ENCODE measurements at places on chromosomes 3 and 15.

DNA sequence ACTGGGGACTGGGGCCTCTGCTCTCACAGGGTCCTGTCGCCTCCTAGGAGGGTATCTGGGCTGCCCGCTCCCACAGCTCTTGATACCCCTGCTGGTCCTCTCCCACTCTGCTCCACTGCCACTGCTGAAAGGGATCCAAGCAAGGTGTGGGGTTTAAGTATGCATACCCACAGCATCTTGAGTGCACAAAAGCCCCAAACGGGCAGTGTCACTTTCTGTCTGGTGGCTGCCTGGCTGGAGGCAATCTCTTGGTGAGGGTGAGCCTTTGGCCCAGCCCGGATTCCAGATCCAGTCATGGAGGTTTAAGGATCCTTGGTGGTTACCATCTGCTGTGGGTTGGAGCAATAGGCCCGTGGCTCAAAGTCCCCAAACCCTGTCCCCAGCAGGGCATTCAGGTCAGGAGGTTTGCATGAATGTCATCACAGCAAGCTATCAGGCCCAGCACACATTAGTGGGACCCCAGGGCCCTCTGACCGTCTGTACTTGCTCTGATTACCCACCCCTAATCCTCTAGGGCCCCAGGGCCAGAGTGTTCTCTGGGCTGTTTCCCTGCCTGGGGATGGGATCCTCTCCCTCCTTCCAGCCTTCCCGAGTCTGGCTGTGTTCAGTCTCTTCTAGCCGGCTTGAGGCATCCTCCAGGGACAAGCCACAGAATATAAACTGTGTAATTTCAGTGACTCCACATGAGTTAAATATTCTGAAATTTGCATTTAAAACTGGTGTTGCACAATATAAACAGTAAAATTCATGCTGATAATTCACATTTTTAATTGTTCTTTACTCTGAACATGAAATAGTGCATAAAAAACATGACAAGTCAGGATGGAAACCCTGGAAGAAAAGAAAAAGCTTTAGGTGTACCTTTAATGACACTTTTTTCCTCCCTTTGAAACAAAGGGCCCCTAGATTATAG is 4.9 kb upstream of the TJP1 start:
- no peak for DNase-seq

GRCh38 chr15:28962851-28963710 is 77.3 kb downstream of the APBA2 start:
- no peak for DNase-seq

GRCh38 chr3:123078101-123078500 is 11.3 kb downstream of the PDIA5 start:
- DNase-seq = no peak

DNA sequence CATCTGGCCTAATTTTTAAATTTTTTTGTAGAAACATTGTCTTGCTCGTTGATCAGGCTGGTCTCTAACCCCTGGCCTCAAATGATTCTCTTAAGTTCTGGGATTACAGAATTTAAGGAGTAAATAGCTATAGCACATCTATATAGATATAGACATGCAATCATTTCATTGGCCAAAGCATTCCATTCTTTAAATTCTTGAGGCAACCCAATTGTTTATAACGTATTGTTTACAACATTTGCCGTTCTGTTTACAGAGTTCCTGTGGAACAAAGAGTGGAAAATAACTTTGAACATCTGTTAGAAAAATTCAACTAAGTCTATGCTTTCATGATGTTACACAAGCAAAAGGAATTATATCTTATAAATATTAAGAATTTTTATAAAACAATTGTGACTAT is 205.2 kb upstream of the ROBO2 start:
- no peak for DNase-seq

DNA sequence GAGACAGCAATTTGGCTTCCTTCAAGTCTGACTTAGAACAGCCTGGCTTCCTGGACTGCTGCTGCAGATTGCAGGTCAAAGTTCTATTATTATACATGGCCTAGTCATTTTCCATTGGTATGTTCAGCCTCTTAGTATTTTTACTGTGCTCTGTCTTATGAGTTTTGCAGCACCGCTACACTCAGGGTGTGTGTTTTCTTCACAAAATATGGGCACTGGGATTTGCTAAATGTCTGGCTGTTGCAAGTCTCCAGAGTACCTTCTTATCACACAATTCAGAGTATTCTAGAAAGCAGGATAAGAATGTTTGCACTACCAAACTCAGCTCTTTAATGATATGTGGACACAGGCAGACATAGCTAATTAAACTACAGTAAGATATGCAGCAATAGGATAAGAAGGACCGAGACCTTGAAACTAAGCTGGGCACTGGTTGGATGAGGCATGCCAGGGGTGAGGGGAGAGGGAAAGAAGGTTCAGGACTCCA is 203.0 kb upstream of the PDZRN3 start:
- no peak for DNase-seq

- DNase-seq = peak; percentile 87
Measured at GRCh38 chr3:126654571-126655383, at the start of gene TXNRD3. TSS of gene TXNRD3 (minus strand) at chr3:126655124.

GRCh38 chr3:69882560-69882959 is 117.0 kb upstream of the SAMMSON start:
- no peak for DNase-seq

GRCh38 chr3:140521751-140522445 is 156.0 kb upstream of the TRIM42 start:
- DNase-seq = no peak

- no peak for DNase-seq
Measured at GRCh38 chr3:56845505-56845904, 43.8 kb upstream of the ARHGEF3 start.

DNA sequence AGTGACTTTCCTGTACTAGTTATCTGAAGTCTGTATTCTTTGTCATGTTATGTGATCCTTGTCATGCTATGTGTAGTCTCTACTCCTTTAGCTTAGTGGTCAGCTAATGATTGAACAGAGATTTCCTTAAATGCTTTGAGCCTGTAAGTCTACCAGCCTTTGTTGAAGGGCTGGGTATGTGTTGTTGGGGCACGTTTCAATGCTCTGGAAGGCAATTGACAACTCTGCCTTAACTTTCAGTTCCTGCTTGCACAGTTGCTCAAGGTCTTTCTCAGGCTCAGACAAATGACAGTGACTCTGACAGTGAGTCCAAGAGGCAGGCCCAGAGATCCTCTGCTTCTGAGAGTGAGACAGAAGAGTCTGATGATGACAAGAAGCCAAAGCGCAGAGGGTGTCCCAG is 89.3 kb downstream of the CHD2 start:
- no peak for DNase-seq

DNA sequence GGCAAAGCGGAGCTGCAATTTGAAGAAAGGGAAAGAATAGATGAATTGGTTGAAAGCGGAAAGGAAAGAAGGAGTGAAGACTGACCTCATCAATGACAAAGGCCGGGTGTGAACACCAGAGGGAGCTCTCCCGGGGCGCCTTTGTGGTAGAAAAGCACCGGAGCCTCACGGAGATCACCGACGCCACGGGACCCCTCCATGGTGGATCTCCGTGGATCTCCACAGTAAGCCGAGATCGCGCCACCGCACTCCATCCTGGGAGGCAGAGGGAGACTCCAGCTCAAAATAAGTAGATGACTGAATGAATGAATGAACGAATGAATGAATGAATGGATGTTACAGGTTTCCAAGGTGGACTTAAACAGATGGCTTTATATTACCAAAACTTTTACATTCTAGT is 25.0 kb downstream of the GPR160 start:
- DNase-seq = no peak

GRCh38 chr3:153210660-153211059 is 48.6 kb downstream of the RAP2B start:
- DNase-seq = no peak

- no peak for DNase-seq
Measured at GRCh38 chr3:73499787-73500186, 125.0 kb downstream of the PDZRN3 start.

GRCh38 chr3:126998728-126999127 is 15.8 kb downstream of the PLXNA1 start:
- no peak for DNase-seq

DNA sequence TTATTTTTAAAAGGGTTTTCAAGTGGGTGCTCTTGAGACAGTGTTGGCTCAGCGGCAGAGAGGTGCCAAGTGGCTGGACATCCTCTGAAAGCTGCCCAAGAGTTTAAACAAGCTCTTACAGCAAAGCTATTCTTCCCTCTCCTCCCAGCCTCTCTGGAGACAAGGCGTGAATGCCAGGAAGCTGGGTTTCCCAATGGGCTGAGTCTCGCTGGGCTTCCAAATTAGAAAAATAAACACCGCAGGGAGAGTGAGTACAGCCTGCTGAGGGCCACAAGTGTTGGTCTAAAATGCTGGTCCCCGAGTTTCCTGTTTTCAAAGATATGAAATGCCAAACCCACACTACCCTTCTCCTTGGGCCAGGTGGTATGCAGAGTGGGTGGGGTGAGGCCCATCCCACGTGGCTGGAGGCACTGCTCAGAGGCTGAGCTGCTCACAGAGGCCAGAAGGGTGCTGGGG is 36.4 kb downstream of the ZDHHC3 start:
- no peak for DNase-seq

GRCh38 chr3:171551296-171551695 is 91.1 kb upstream of the TNIK start:
- no peak for DNase-seq

- DNase-seq = no peak
Measured at GRCh38 chr3:160478338-160478737, 28.8 kb upstream of the TRIM59 start.

- no peak for DNase-seq
Measured at GRCh38 chr3:98906230-98906629, 4.7 kb upstream of the DCBLD2 start.

GRCh38 chr3:45552031-45552793 is 42.3 kb upstream of the LIMD1 start:
- DNase-seq = no peak

DNA sequence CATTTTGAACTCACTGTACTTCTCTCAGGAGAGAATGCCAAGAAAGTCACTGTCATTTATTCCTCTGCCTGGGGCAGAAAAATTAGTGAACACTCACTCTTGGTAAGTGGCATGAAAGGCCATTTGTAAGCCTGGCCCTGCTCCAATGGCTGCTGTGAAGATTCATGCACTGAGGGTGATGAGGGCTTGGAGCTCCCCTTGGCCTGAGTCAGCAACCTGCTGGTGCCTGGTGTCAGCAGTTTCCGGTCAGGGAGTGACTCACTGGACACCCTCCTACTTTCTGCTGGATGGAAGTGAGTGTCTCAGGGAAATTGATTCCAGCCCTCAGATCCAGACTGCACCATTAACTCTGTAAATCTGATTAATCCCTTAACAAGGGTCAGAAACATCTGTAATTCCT is 37.6 kb downstream of the TRA2B start:
- DNase-seq = no peak

DNA sequence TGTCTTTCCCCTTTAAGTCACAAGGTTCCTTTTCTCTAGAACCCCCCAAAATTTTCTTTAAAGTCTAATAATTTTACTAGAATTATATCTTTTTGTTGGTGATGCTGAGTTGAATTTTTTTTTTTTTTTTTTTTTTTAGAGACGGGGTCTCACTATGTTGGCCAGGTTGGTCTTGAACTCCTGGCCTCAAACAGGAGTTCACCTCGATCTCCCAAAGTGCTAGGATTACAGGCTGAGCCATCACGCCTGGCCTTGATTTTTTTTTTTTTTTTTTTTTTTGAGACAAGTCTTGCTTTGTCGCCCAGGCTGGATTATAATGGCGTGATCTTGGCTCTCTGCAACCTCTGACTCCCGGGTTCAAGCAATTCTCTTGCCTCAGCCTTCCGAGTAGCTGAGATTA is 12.2 kb downstream of the SEC13 start:
- no peak for DNase-seq

DNA sequence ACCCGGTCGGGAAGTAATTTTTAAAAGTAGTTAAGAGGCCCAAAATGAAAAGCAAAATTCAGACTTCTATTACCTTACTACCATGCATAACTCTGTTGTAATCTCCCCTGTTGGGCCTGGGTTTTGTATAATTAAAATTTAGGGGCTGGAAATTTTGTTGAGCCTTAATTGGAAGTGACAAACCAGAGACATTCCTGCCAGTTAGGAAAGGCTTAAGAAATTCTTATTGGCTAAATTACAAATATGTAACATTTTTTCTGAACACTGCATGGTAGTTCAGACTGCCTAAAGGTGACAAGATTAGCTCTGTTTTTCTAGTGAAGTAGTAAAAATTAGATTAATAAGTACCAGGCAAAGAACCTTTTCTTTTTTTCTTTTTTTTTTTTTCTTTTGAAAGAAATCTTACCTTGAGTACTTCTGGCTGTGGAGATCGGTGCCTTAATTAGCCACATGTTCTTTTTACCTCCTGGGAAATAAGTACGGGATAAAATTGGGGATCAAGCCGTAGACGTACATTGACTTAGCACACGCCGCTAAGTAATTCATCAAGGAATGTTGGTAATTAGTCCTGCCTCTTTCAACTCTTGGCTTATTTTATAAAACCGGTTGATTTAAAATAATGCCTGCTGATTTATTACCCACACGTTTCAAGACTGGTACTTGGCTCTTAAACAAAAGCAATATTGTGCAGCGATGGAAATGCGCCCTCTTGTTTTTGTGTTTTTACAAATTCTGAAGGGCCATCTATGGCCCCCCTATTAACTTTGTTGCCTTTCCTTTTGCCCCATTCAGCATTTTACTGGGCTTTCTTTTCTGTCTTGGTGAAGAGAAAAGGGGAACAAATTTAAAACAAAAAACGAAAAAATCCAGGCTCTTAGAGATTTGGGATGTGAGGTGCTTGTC is 111.2 kb upstream of the SAMMSON start:
- DNase-seq = no peak

GRCh38 chr3:107432646-107433045 is 55.4 kb downstream of the CCDC54 start:
- no peak for DNase-seq

- DNase-seq = no peak
Measured at GRCh38 chr3:194133661-194134230, 2.2 kb upstream of the HES1 start.
